ENCODE measurements at places on chromosomes 2 and 18.
A peak's percentile ranks its signal among the peaks of the same experiment; 100 is the strongest.

- no peak for DNase-seq
These were observed 463.9 kb upstream of the HNRNPA3 start for GRCh38 chr2:176748662-176749061.

GRCh38 chr18:28831476-28831875 is 654.5 kb upstream of the CDH2 start:
- DNase-seq = no peak

- no peak for DNase-seq
These were observed 15.3 kb upstream of the ID2 start for GRCh38 chr2:8666581-8666980.

GRCh38 chr2:218853766-218854165 is 5.8 kb upstream of the WNT6 start:
- DNase-seq = peak; percentile 25

GRCh38 chr18:59752666-59753065 is 55.4 kb upstream of the CCBE1 start:
- DNase-seq = no peak

- no peak for DNase-seq
These were observed 27.9 kb upstream of the TTR start for GRCh38 chr18:31563778-31564177.

DNA sequence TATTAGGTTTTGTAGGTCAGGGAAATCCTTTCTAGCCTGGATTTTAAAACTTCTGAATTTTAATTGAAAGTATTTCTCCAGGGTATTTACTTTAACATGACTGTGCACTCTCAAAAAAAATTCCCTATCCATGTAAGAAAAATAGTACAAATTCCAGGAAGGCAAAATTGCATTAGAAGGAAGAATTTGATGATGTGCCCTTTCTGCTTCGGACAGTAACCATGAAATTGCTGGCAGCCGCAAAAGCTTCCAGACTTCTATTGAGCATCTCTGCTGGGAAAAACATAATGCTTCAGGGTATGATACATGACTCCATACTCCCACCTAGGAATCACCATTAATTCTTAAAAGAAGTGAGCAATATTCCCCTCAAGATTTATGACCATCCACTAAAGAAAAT is 17.2 kb upstream of the KLF7 start:
- no peak for DNase-seq

GRCh38 chr18:24535527-24536295 is 75.3 kb downstream of the HRH4 start:
- DNase-seq = no peak

DNA sequence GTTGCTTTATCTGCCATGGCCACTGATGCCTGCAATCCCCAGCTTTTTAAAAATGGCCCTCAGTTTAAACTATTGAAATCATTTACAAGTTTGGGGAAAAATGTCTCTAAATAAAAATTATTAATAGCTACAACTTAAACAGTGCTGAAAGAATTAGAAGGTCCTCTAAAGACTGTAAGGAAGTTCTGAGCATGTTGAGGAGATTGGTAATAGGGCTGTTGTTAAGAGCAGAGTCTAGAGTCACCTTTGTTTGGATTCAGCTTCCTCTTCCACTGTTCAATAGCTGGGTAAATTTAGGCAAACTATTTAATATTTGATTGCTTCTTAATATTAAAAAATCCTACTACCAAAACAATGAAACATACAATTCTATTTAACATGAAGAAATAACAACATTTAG is 1127.1 kb upstream of the DDX18 start:
- DNase-seq = no peak

DNA sequence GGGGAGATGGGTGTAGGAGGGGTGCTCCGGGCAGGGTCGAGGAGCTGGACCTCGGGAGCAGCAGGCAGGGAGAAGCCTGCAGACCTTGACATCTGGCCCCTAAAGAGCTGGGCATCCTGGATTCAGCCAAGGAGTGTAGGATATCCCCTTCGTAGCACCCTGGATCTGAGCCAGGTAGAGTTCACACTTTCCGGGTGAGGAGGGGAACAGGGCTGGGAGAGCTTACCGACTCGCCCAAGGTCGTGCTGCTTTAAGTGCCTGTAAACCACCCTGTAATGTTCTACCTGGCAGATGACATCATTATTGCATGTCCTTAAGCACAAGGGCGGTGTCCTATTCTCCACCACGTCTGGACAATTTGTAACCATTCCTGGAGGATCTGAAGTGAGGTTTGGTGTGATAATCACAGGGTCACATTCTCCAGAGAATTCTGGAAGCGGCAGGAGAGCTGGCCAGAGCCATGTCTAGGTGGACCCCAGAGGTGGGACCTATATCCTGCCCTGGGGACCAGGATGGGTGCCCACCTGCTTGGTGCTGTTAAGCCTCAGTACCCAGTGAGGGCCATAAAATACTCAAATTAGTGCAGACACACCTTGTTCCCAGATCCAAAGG is 14.6 kb downstream of the ITM2C start:
- peak; percentile 47 for DNase-seq

GRCh38 chr2:196244966-196245365 is 73.6 kb upstream of the STK17B start:
- no peak for DNase-seq

DNA sequence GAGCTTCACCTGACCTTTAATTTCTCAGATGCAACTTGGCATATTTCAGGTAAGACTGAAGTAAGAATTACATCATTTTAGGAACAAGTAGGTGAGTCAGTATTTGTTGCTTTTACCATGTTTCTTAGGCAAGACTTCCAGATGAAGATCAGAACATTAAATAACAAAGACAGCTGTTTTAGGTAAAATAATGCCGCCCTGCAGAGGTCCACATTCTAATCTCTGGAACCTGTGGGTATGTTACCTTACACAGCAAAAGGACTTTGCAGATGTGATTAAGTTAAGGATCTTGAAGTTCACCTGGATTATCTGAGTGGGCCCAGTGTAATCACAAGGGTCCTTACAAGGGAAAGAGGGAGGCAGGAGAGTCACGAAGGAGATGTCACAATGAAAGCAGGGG is 39.3 kb downstream of the ICOS start:
- DNase-seq = no peak

DNA sequence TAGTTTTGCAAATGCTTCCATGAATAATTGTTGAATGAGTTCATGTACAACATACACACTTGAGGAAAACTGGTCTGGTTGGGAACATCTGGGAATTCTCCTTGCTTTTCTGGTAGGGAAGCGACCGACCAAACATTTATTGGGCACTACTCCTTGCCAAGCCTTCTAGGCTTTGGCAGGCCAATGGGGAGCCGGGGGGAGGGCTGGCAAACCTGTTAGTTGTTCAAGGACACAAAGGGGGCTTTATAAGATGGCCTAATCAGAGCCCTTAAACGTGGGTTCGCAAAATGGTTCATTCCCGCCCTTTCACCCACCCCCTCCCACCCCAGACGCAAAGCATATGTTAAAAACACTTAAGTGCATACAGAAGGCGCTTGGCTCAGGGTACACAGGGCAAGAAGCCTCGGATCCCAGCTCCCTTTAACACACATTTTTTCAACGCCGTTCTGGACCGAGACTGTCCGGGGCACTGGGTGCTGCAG is 844 bp upstream of the VSNL1 start:
- peak; percentile 48 for DNase-seq

DNA sequence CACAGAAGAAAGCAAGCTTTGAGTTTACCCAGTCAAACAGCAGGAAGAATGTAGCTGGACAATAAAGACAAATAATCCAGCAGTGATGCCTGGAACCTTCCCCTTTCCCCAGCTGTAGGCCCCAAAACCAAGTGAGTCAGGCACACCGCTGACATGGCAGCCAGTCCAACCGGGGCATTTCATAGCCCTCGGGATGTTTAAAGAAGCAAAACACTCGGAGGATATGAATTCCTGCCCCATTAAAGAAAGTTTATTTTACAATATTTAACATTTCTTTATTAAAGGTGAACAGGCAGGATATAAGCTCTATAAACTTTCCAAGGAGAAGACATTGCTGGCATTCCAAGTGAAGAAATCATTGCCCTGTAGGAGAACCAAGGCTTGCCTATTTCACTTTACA is 507.6 kb upstream of the TNP1 start:
- DNase-seq = no peak

- no peak for DNase-seq
These were observed 11.7 kb upstream of the LGALSL start for GRCh38 chr2:64442277-64442676.

DNA sequence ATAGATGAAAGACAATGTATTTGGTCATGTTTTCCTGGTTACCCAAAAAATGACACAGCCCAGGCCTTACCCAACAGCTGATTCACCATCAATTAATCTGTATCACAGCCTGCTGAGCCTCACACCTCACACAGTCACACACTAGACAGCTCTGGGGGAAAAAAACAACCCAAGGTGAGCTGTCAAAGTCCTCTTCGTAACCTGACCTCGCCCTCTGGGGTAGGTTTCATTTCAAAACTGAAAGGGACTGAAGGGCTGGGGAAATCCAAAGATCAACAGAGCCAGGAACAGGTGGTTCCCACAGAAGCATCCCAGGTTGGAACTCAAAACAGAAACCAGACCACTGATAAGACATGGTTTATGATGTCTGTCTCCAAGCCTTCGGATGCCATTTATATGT is 18.2 kb upstream of the PCBP1 start:
- no peak for DNase-seq

GRCh38 chr2:107174171-107174570 is 288.2 kb upstream of the ST6GAL2 start:
- no peak for DNase-seq

- peak; percentile 85 for DNase-seq
These were observed at the start of gene C1GALT1C1L for GRCh38 chr2:43676322-43677050. C1GALT1C1L (minus strand) TSS chr2:43676429; CDS start chr2:43676322, 107 bp downstream.

GRCh38 chr2:89851583-89851905 is 1160.1 kb downstream of the RPIA start:
- DNase-seq = peak; percentile 34
